Right lung (tissue), 10 donors: ENCODE measurements at places on chromosomes 4 and X.

- no peak for DNase-seq
These were observed 16.9 kb upstream of the LRBA start for GRCh38 chr4:151031831-151032605.

DNA sequence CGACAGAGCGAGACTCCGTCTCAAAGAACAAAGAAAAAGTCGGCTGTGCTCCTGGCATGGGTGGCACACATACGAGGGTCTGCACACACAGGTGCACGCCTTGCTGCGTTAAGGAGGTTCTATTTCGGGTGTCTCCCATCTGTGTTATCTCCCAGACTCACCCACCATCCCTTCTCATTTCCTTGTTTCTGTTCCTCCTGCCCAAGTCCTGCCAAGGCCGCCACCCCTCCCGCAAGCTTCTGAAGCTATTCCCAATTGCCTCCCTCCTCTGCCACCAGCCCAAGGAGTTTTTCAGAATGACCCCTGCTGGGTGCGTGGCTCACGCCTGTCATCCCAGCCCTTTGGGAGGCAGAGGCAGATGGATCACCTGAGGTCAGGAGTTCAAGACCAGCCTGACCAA, 6.0 kb upstream of the IL3RA start:
- DNase-seq, result no peak

DNA sequence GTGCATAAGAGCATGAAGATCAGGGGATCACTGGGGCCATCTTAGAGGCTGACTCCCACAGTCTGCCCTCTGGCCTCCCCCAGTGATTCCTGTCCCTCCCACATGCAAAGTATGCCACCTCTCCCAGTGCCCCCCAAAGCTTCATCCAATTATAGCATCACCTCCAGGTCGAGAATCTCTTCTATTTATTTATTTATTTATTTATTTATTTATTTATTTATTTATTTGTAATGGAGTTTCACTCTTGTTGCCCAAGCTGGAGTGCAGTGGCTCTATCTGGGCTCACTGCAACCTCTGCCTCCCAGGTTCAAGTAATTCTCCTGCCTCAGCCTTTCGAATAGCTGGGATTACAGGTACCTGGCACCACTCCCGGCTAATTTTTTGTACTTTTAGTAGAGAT, 50.1 kb downstream of the BCORL1 start:
- DNase-seq, result no peak

- no peak for DNase-seq
These were observed 13.3 kb downstream of the OFD1 start for GRCh38 chrX:13747836-13748235.

DNA sequence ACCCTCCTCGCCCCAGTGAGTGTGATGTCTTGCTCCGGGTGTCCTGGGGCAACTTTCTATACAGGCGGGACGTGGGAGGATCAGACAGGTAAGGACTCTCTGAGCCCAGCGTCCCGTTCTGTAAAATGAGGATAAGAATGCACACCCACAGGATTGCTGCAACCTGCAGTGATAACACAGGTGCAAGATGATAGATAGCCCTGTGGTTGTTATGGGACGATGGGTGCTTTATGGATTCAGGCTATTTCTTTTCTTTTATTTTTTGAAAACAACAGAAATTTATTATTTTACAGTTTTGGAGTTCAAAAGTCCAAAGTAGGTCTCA, 28.6 kb downstream of the BEX3 start:
- DNase-seq, result no peak

- DNase-seq, result no peak
These were observed 238.6 kb downstream of the RAPGEF2 start for GRCh38 chr4:159341522-159341921.

GRCh38 chrX:15825936-15826335, 28.7 kb downstream of the AP1S2 start:
- no peak for DNase-seq

GRCh38 chrX:102720237-102721168, at the start of gene GPRASP3:
Gene GPRASP3, plus strand, starts transcription at chrX:102720743. Its CDS starts 28,253 bp downstream, at chrX:102748996.
- DNase-seq, result peak; percentile 64

GRCh38 chrX:104306180-104306579, 51.4 kb upstream of the ESX1 start:
- no peak for DNase-seq

DNA sequence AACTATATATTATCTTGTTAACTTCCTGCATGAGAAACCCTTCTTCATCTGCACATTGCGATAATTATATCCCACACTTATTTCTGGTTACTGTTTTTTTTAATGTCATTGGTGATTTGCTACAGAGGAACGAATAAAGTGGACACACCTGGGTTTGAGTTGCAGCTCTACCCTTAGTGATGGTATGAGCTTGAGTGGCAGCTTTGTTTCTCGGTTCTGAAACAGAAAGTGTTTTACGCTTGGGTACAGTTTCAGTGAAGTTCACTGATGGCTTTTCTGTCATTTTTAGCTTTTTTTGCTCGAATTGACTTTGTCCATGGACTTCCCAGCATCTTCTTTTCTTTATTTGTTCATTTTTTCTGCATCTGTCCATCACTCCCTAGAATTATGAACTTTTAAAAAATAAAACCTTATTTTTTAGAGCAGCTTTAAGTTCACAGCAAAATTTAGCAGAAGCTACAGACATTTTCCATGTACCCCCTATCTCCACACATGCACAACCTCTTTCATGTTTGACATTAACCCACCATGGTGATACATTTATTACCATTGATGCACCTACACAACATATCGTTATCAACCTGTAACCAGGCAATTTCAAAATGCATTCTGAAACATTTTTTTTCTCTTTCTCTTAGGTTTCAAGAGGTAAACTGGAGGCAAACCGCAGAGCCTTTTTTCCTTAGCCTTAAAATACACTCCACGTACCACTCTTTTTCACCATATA, 1041.6 kb upstream of the PRKX start:
- DNase-seq, result no peak

DNA sequence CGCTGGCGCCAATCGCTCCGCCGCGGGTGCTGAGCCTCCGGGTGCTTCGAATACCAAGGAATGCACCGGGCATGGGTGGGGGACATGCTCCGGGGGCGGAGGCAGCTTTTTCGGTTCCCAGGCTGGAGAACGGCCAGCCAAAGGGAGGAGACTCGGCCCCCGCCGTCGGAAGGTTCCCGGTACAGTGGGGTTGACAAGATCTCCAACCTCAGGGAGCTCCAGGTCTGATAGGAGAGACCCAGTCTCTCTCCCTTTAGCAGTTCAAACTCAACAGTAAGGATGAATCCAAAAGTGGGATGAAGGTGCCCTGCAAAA, 29.1 kb upstream of the BCORL1 start:
- DNase-seq, result no peak

DNA sequence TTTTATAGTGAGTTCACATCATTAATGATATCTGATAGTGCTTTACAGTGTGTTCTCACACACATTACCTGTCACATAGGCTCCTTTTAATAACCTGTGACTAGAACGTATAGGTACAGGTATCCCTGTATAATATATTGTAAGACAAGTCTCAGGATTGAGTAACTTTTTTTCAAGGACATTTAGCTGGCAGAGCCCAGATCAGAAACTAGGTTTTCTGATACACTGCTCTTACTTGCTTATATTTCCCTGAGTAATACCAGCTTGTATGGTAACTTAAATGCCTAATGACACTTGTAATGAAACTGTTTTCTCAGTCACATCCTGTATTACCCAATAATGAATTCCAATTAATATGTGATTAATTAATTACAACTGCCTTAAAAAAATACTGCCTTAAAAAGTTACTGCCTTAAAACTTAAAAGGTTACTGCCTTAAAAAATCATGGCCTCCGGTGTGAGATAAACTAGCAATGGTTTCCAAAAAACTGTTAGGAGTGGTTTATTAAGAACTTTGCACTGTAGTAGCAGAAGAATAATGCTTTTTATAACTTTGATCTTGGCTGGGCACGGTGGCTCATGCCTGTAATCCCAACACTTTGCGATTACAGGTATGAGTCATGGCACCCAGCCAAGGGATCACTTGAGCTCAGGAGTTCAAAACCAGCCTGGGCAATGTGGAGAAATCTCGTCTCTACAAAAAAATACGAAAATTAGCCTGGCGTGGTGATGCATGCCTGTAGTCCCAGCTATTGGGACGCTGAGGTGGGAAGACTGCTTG, 11.9 kb downstream of the COPS4 start:
- no peak for DNase-seq

DNA sequence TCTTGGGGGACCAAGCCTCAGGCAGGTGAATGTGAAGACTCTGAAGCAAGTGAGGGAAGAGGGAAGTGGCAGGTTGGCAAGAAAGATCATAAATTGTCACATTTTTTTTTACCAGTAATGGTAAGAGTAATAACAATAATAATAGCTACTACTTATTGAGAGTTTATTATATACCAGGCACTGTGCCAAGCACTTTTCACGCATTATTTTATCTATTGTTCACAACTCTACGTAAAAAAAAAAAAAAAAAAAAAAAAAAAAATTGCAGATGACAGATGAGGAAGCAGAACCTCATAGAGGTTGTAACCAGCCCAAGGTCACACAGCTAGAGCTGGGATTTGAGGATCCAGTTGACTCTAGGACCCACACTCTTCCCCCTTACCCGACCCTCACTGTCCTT, 40.9 kb downstream of the TSC22D3 start:
- DNase-seq, result no peak

DNA sequence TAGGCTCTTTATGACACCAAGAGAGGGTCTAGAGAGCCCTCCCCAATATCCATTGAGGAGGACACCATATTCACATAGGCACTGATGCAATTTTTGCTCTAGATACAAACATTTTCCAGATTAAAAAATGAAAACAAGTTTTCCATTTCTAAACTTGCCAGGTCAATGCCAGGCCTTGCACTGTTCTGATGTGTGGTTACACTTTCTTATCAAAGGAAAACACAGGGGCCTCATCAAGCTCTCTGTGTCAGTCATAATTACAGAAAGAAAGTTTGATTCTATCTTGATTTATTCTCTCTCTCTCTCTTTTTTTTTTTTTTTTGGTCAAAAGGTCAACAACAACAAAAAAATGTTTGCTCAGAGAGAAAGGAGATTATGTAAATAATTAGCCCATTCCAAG, 80.2 kb upstream of the ACSL4 start:
- no peak for DNase-seq

- DNase-seq, result no peak
These were observed 307.9 kb upstream of the F9 start for GRCh38 chrX:139222511-139223200.

- no peak for DNase-seq
These were observed 24.2 kb downstream of the EPHA5 start for GRCh38 chr4:65646136-65646535.

- no peak for DNase-seq
These were observed 849.7 kb upstream of the GRID2 start for GRCh38 chr4:91454111-91454510.

DNA sequence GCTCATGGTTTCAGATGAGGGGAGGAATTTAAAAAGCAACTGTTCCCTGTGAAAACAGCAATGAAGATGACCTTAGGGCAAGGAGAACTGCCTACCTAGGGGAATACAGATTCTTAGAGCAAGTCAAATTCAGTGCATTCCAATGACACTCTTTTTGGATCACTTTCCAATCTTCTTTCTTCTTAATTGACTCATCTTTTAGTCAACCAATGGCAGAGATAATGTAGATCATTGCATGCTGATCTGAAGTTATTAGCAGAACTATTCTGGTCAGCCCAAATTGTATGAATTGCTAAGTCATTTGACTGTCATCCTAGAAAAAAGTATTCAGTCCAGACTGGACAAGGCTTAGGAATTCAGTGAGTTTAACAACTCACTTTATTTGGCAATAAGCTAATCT, 12.6 kb upstream of the NR3C2 start:
- no peak for DNase-seq

- DNase-seq, result no peak
These were observed 38.3 kb downstream of the SEC24D start for GRCh38 chr4:118797558-118798142.

GRCh38 chr4:147994076-147994475, 262.2 kb downstream of the ARHGAP10 start:
- no peak for DNase-seq

- DNase-seq, result no peak
These were observed 346.2 kb downstream of the MAGEB5 start for GRCh38 chrX:26562156-26562555.

GRCh38 chrX:109696146-109696740, 36.8 kb downstream of the ACSL4 start:
- no peak for DNase-seq
